CD4-positive, alpha-beta T cell treated with Interleukin-21 for 1 hour (primary cell): ENCODE measurements at places on chromosomes 5 and 9.

DNA sequence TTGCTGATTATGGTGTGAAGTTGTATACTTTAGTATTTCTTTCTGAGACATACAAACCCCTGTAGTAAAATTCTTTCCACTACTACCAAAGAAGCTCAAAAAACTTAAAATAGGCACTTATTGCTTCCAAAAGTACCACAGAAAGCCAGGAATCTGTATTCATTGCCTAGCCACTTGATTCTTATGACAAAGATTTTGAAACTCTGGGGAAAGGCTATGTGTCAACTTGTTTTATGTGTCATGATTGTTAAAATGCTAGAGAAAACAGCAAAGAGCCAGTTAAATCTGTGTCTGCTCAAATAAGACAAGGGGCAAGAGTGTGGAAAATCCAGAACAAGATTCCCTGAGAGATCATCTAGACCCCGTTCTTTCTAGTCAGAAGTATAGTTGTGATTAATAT, 6.0 kb downstream of the KIF2A start:
- DNase-seq = no peak

DNA sequence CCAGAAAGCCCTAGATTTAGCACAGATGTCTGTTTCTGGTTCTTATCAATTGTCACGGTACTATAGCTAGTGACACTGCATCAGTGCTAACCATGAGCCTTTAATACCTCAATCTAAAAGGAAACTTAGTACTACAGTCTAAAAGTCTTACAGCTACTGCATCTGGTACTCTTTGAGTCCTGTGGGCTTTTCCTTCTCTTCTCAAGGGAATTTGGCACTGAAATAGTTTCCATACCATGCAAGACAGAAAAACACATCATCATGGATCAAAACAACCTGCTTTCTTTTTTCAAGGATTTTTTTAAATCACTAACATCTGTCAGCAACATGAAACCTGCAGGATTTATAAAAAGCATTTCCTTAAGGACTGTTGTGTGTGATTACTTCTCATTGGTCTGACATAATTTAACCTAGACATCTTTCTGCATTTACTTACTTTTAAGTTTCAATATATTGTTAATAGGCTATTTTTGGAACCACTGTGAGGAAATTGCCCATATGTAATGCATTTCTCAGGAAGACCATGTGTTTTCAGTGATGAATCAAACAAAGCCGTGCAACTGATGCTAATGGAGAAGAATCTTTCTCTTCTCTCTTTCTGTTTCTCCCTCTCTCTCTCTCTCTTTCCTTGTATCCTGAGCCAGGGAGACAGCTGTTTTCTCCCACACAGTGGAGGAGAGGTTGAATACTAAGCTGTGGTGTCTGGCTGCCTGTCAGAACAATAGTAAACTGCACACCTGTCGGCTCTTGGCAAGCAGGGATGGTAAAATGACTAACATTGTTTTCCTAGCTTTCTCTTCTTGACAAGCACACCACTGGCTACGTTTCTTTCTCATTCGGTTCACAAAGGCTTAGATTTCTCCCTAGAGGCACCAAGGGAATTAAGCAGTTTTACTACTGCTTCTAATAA, 273.4 kb downstream of the CSNK1G3 start:
- DNase-seq = no peak

- DNase-seq = no peak
Observed at GRCh38 chr9:128937310-128938165, 9.9 kb downstream of the DOLK start.

DNA sequence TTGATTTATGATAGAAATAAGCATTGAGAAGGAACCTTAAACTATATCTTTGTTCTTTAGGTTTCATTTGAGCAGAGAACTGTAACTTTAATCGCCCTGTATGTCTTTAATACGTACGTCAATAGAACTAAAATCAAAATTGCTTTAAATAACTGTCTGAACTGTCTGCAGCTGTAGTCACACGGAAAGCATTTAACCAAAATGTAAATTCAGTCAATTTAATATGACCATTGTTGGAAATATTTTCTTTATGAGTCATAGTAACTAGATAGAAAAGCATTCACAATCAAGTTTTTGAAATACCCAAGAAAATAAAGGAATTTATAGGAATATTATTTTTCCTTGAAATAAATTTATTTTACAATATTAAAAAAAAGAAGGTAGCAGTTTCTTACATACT, 157.1 kb upstream of the CDH6 start:
- DNase-seq = no peak

- no peak for DNase-seq
Observed at GRCh38 chr9:121912812-121913627, 180.1 kb downstream of the TTLL11 start.

DNA sequence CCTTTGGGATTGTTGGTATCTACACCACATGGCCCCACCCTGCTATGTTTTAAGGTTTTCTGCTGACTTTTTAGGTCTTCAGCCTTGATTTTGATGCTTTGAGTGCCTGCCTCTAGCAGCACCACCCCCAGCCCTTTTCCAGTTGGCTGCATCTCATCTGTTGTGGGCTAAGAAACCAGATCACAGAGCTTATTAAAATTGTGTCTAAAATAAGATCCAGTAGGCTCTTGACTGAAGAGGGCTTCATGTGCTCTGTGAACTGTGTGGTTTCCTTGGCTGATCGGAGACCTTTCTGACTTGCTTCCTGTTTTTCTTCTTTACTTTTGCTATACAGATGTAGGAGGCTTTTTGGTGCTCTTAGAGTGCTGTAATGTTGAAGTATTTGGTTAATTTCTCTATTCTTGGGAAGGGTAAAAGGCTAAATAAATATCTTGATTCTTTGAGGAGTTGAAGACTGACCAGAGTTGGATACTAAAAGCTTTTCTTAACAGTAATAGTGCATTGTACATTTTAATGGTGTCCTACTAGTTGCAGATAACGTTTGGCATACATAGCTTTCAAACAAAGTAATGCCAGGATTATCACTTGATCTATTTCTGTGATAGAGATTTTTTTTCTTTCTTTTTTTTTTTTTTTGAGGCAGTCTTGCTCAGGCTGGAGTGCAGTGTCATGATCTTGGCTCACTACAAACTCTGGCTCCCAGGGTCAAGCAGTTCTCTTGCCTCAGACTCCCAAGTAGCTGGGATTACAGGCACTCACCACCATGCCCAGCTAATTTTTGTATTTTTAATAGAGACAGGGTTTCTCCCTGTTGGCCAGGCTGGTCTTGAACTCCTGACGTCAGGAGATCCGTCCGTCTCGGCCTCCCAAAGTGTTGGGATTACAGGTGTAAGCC, 4.5 kb downstream of the UBE2D2 start:
- peak; percentile 78 for DNase-seq

GRCh38 chr9:123868002-123868401, 61.9 kb downstream of the DENND1A start:
- DNase-seq = no peak

DNA sequence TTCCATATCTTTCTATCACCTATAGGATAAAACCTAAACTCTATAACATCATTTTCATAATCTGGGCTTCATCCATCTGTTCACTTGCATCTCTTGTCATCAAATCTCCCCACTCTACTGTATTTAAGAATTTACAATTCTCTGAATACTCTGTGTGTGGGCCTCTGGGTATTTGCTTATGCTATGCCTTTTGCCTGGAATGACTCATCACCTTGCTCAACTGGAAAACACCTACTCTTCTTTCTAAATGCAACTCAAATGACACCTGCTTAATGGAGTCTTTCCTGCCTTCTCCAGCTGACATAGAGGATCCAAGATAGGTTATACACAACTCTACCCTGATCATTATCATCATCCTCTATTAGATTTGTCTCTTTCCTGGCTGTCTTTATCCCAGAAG, 421.7 kb downstream of the SPATA31D1 start:
- no peak for DNase-seq
